ENCODE measurements at places on chromosomes 2 and 18. TPM values are rescaled to one million over a fixed set of nuclear protein-coding genes. Genes with fewer than 3 reads are reported as not detected.

GRCh38 chr2:59256290-59256689, 1015.2 kb upstream of the FANCL start:
- DNase-seq: no peak

GRCh38 chr2:38484957-38485356, 107.9 kb upstream of the ATL2 start:
- DNase-seq: no peak

- DNase-seq: no peak
These were observed 286.0 kb downstream of the TRIB2 start for GRCh38 chr2:13002536-13003331.

Gene CYS1
- not detected for total RNA-seq

- DNase-seq: no peak
These were observed 82.9 kb upstream of the RAB12 start for GRCh38 chr18:8526332-8526731.

Gene SLC38A11
- total RNA-seq: not detected

GRCh38 chr2:54076586-54076985, 38.8 kb upstream of the ACYP2 start:
- DNase-seq: no peak

DNA sequence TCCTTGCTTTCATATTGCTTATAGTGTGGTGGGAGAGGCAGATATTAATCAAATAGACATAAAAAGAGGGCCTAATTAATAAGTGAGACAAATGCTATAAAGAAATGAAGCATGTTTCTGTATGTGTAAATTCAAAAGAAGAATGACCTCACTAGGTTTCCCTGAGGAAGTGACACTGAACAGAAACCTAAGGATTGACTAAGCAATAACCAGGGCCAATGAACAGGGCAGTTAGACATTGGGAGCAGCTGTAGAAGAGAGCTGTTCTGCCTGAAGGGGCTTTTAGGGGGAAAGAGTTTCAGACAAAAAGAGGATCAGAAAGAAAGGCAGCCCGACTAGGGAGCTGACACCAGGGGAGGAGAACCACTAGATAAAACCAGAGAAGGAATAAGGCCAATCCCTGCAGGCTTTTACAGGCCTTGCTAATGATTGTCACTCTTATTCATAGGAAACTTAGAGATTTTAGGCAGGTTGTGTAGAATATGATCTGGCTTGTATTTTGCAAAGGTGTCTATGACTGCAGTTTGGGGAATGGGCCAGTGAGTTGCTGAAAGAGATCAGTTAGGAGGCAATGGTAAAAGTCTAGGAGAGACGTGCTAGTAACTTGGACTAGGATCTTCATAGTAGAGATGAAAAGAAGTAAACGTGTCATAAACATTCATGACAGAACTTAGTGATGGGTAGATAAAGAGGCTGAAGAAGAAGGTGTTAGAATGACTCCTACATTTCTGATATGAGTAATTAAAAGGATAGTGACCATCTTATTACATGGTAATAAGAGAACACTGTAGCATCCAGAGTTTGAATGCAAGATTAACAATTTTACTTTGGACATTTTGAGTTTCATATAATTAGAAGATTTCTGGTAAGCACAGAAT, 26.8 kb upstream of the NABP1 start:
- no peak for DNase-seq

DNA sequence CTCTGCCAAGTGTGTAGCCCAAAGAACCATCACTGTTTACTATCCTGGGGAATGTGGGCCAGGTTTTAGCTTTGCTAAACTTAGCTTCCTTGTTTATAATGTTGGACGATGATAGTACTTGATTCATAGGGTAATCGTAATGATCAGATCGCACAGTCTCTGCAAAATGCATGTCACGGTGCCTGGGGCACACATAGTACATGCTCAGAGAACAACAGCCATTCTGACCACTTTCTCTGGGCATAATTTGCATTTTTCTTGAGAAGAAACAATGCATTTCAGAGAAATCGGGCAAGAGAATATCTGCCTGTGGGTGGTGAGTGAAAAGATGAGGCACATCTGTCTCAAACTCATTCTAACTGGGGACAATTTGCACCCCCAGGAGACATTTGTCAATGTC, 16.3 kb downstream of the ACKR3 start:
- DNase-seq: no peak

Gene PTCD3
- 128 TPM for total RNA-seq

Measured in natural killer cell (primary cell).